ENCODE measurements at places on chromosomes 7 and 10.

GRCh38 chr7:23287612-23288011, 11.5 kb upstream of the MALSU1 start:
- no peak for DNase-seq

DNA sequence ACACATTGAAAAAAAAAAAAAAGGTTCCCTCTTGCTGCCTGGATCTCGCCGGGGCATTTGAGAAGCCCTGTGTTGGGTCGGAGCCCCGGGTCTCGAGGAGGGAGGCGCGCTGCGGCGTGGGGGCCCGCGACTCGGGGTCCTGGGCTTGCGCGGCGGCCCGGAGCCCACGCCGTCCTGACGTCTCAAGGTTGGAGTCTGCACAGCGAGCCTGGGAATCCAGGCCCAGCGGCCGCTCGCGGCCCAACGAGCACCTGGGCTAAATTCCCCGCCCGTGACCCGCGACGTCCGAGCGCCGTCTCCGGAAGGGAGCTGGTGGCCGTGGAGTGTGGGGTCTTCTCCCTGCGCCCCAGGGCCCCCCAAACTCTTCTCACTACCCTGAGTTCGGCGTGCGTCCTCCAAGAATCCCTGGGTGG, 1.4 kb upstream of the CTBP2 start:
- DNase-seq, result no peak

DNA sequence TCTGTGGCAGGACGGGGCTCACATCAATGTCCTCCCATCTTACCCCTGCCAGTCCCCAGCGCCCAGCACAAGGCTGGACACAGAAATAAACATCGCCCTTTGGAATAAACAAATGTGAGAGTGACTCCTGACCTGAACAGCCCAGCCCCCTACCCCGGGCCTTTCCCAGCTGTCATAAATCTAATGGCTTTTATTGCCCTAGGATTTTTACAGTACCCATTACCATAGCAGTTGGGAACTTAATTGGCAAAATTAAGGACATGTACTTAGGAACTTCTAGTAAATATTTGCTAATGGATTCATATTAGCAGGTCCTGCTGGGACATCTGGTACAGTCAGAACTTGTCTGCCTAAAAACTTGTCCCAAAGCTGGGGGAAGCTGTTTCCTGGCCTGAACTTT, 76.6 kb downstream of the GLRX3 start:
- DNase-seq, result no peak

GRCh38 chr10:34813626-34814222, 1.4 kb downstream of the PARD3 start:
- DNase-seq, result no peak

- no peak for DNase-seq
Measured at GRCh38 chr7:131040467-131040932, 287.2 kb upstream of the MKLN1 start.

DNA sequence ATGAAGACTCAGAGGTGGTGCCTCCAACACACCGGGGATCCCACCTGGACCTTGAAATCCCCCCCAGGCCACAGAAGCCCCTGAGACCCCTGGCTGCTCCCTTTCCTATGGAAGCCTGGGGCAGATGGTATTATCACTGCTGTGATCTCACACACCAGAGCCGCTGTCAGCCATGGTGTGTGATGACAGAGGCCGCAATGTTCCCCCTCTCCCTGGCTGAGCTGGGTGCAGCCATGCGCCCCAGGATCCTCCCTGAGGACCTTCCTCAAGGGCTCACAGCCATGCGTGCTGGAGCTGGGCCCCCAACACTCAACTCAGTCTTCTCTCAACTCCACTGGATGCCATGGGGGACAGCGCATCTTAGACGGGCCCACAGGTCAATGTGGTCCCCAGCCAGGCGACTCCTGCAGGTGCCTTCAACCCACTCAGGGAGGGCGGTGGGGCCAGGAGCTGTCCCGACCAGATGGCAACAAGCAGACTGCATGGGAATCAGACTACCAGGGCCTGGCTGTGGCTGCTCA, 44.9 kb downstream of the VIPR2 start:
- DNase-seq, result no peak

GRCh38 chr7:13742811-13743210, 246.7 kb downstream of the ETV1 start:
- DNase-seq, result no peak
